Spinal cord (tissue), 10 donors: ENCODE measurements at places on chromosomes 5 and 9. TPM values are rescaled to one million over a fixed set of nuclear protein-coding genes. Genes with fewer than 3 reads are reported as not detected.

ARL14EPL gene
- not detected for total RNA-seq

SPATA31A3 gene
- total RNA-seq: not detected

TRMO gene
- 19.2 TPM for total RNA-seq

UHRF2 gene
- total RNA-seq: 77.5 TPM

- DNase-seq: no peak
These were observed 3.9 kb upstream of the FER start for GRCh38 chr5:108743846-108744245.

GRCh38 chr9:13274886-13275641 lies 4.4 kb downstream of the MPDZ start:
- no peak for DNase-seq

DNA sequence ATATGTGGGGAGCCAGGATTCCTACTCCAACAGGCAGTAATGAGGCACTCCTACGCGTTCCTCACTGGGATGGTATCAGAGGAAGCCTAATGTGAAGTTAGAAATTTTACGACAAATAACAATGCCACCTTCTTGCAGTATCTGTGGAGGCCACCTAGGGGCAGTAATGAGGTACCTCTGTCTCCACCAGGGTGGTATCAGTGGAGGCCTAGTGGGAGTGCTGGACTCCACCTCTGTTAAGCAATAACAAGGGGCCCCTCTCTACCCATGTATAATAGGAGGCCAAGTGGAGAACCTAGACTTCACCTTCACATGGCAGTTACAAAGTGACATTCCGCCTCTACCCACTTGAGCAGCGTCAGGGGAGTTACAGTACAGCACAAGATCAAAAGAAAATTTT lies 147.9 kb downstream of the PLPPR1 start:
- DNase-seq: no peak

- DNase-seq: no peak
These were observed 39.8 kb upstream of the CCDC112 start for GRCh38 chr5:115336201-115336720.

DNA sequence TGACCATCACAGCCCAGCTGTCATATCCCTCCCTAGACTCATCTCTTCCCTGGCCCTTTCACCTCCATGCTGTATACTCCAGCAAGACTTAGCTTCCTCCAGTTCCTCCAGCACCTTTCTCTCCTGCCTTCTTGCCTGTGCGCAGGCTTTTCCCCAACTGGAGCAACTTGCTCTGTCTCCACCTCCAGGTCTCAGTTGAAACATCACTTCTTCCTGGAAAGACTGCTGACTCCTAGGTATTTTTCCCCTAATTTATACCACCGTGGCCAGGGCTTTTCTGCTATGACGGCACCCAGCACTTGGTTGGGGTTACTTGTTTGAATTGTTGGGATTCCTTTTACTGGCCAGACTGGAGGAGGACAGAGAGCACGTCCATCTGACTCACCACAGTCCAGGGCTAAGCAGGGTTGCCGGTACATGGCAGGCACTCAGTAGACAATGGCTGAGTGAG lies 67.5 kb downstream of the KCNIP1 start:
- peak; percentile 60 for DNase-seq

- no peak for DNase-seq
These were observed 495.9 kb downstream of the CSNK1G3 start for GRCh38 chr5:124007675-124008398.

DNA sequence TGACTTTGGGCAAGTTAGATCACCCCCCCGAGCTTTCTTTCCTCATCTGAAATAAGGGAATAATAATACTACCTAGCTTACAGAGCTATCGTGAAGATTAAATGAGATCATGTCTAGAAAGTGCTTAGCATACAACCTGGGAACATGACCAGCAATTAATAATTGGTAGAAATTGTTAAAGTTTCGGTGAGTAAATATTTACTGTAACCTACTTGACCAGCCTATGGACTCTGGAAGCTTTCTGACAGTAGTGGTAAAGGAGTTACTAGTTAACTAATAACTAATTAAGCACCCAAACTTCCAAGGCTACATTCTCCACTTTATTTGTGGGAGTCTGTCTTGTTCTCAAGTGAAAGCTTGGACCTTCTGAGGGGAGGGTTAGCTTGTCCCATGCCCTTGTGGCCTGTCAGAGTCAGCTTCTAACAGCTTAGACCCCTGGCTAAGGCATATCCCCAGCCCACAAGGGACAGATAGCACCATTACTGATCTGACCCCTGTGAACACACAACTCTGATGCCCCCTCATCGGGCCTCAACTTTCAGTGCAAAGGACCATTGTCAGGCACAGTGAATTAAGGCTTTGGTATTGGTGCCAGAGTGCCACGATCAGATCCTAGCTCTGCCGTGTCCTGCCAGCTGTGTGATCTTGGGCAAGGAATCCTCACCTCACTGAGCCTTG lies 58.7 kb upstream of the SAP30L start:
- no peak for DNase-seq

DNA sequence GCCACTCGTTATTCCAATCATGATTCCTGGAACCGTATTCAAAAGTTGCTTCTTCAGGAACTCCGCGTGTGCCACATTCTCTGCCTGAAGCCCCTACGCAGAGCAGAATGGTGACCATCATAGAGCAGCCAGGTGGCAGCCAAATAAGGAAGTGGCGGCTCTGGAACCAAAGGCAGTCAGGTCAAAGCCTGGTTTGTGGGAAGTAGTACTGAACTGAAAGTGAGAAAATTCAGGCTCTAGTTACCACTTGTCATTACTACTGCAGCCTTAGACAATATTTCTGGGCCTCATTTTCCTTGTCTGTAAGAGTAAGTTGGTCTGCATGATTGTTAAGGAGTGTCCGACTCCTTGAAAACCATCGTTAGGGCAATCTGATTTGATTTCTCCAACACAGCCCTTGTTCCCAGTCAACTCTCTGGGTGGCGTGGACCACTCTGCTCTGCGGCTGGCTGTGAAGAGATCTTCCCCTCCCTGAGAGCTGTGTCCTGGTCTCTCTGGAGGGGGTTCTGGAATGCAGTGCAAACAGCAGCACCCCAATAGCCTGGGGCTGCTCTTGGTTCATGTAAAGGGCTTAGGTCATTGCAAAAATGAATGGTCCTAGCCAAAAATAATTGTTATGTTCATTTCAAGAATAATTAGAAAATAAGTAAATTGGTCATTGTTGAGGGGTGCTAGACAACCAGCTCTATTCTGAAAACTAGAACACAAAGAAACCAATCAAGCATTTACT lies 102.4 kb downstream of the MED27 start:
- no peak for DNase-seq

DNA sequence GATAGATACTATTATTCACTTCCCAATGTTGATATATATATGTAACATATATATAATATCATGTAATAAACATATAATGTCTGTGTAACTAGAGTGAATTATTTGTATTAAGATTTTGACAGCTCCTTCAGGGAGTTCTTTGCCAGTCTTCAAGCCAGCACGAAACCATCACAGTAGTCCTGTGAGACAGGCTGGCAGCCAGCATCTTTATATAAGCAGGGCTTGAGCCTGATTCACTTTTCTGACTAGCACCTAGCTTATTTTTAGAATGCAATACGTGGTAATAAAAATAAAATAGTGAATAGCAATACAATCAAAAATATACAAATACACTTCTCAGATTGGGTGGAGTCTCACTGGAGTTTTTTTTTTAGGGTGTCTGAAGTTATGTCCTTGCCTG lies 20.7 kb upstream of the GDA start:
- DNase-seq: no peak

DNA sequence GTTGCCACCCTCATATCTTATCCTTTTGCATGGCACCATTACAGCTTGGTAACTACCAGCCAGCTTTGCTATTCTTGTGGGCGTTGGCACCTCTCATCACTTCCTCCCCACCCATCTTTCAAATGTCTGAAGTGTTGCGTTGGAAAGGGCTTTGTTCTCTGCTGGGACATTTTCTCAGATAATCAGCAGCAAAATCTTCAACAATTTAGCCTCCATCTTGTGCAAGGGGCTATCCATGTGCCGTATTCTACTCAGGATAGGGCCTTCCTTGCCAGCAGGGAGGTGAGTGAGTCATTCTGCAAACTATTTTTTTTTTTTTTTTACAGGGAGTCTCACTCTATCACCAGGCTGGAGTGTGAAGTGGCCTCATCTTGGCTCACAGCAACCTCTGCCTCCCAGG lies 62.1 kb upstream of the NUDT12 start:
- no peak for DNase-seq

DNA sequence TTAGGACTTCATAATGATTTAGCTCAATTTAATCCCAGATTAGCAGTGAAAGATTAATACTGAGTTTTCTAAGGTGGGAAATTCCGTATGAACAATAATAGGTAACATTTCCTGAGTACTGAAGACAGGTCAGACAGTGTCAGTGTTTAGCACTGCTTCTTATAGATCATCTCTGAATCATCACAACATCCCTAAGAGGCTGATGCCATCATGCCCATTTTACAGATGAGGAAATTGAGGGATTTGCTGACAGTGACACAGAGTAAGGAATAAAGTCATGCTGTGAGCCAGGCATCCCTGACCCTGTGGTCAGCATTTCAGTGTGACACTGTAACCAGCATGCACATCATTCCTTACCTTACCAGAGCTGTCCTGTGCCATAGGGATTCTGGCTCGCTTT lies 44.5 kb downstream of the DAPK1 start:
- DNase-seq: no peak

- no peak for DNase-seq
These were observed 24.6 kb downstream of the DENND4C start for GRCh38 chr9:19255112-19255511.

- DNase-seq: no peak
These were observed 74.7 kb upstream of the RASGRF2 start for GRCh38 chr5:80885396-80886000.
